T-helper 9 cell (primary cell): ENCODE measurements at places on chromosomes 1 and 21.

DNA sequence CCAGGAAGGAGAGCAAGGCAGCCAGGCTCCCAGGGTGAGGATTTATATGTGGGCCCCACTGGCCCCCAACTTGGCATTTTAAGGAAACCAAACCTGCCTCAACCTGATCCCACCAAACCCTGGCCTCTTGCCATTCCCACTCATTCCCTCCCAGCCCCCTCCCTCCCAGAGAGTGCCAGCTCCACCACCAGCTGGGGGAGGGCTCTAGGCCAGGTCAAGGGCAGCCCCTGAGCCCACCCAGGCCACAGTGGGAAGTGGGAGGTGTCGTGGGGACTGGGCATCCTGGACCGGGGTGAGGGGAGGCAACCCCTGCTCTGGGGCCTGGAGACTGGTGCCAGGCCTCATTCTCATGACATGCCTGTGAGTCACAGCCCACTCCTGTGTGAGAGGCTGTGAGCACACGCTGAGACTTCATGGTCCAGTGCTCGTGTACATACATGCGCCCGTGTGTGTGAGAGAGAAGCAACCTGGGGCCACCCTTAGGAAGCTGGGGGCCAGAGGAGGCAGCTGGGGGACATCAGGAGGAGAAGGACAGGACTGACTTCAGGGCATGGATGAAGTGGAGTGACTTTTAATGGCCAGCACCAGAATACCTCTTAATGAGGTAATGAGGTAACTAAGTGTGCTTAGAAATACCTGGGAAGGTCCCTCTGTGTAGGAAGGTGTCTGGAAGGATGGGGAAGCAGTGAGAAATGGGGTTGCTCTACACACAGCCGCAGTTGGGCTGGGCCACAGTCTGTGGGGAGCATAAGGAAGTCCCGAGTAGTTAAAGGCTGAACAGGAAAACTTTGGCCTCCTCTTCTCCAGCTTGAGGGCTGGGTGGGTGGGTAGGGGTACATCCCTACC is at the start of gene S100A2:
S100A2 (minus strand) TSS at position 316 of the 846 bp plus-strand sequence. CDS start 1,967 bp downstream, outside the sequence.
- no peak for DNase-seq

GRCh38 chr1:184656221-184656620 is 98.4 kb downstream of the EDEM3 start:
- DNase-seq: no peak

- DNase-seq: no peak
Measured at GRCh38 chr1:195150768-195151167, 1457.5 kb downstream of the KCNT2 start.

DNA sequence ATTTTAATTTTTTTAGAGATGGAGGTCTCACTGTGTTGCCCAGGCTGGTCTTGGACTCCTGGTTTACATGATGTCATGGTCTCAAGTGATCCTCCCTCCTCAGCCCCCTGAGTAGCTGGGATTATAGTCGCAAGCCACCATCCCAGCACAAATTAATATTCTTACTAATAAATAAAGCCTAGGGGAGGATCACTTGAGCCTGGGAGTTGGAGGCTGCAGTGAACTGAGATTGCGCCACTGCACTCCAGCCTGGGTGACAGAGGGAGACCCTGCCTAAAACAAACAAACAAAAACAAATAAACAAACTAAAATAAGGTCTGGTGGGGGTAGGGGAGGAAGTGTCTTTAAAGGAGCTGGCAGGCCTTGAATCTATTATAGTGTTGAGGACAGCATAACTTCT is 8.7 kb upstream of the GADD45A start:
- no peak for DNase-seq
